ENCODE measurements at places on chromosomes 2 and 18.

DNA sequence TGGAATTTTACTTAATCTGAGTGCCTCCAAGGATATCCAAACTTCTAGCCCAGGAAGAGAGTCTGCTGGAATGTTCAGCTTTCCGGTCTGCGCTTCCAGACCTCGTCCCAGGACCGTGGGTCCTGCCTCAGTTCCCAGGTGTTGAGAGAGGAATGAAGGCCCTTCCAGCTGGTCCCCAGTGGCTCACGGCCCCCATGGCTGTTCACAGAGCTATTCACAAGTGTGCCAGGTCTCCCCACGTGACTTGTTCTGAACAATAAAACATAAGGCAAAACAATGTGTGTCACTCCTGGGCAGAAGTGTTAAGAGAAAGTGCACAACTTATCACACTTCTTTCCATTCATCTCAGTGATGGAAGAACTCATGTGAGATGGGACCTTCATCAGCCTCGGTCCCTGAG lies 20.1 kb upstream of the TEX51 start:
- DNase-seq = no peak

GRCh38 chr2:43724728-43725526 lies 48.7 kb upstream of the C1GALT1C1L start:
- DNase-seq = peak; percentile 14

DNA sequence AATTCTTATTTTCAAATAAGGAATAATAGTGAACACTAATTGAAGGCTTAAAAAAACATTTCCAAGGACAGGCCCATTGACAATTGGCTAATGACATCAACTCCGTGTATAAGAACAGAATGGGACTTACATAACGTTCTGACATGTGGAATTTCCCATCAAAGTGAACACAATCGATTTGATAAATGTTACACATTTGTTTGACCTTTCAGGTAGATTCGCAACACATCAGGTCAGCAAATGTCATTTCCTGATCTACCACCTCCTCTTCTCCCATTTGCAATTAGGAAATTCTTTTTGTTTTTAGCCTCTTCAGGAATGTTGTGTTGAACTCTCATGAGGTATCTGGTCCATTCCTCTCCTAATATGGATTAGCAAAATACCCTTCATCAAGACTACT lies 292.9 kb upstream of the SLC14A2 start:
- no peak for DNase-seq

- no peak for DNase-seq
These were observed 141.0 kb upstream of the MYT1L start for GRCh38 chr2:2472044-2472443.

DNA sequence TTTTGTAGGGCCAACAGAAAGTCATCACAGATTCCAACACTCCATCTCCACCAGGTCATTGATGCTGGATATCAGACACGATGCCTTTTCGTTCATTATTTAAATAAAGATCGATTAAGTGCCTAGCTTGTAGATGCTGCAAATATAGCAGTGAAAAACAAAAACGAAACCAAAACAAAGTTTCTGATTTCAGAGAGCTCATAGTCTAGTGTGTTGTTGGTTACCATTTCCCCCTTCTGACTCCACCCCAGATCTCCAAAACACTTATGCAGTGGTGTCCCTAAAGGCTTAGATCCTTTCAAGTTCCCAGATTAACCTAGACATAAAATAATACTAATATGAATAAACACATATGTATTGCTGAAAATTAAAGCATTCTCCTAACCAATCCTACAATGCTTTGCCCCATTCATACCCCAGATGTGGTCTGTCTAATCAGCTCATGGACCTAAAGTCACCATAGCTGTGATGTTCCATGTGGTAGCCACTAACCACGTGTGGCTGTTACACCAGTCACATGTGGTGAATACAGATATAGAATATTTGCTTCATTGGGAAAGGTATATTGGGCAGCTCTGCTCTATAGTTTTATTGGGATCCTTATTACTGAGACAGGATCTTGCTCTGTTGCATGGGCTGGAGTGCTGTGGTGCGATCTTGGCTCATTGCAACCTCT lies 787.2 kb downstream of the TDRD15 start:
- no peak for DNase-seq

GRCh38 chr2:230895536-230896345 lies 29.3 kb downstream of the GPR55 start:
- DNase-seq = no peak

DNA sequence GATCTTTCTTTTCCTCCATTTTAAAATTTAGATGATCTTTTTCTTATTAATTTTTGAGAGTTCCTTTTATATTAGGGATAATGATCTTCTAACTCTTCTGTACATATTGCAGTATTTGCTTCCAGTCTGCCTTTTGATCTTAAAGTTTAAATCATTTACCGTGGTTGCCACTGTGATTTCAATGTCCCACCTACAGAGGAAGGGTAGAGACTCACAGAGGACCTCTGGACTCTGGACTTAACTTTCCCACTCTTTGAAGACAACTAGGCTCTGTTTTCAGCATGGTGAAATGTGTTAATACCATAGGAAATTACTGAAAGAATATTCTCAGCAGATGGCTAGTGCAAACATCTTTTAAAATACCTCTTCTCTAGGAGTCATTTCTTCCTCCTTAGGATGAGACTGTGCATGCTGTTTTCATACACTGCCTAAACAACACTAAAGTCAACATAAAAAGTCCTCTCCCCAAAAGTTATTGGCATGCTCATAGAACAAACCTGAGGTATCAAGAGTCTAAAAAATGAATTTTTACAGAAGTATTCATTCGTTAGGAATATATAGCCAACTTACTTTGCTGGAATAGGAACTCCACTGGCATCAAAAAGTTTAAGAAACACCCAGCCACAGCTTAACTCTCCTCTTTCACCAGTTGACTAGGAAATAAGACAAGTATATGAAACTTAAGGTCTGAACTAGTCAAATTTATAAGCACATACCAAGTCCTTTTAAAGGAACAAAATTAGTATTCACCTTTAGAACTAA lies 30.7 kb upstream of the MALL start:
- DNase-seq = no peak

DNA sequence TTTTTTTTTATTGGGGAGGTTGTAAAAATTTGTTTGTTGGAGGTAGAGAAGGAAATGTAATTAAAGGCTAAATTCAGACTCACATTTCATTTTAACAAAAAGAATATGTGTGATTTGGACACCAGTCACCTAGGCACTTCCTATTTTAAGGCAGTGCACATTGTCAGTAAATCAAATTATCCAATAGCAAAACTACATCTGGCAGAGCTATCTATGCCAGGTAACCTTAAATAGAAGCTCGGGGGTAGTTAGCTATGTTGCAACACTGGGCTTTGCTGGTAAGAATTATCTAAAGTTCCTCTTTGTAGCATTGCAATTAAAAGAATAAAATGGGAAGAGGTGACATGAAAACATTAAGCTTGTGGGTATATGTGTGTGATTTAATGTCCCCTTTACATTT lies 1064.4 kb upstream of the ZEB2 start:
- no peak for DNase-seq

DNA sequence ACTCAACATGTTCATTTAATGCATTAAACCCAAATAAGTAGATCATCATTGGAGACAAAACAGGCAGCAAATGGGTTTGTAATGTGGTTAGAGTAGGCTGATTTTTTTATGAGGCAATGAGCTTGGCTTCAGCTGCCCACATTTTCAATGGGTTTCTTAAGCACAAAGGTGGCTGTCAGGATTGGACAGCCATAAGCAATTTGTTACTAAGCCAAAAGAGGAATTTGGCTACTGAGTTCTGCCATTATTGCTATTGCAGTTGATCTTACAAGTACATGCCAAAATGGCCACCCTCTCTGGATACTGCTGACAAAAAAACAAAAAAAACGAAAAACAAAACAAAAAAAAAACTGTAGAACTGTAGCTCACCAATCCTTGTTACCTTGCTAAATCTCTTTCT lies 1348.0 kb upstream of the PIK3C3 start:
- no peak for DNase-seq

DNA sequence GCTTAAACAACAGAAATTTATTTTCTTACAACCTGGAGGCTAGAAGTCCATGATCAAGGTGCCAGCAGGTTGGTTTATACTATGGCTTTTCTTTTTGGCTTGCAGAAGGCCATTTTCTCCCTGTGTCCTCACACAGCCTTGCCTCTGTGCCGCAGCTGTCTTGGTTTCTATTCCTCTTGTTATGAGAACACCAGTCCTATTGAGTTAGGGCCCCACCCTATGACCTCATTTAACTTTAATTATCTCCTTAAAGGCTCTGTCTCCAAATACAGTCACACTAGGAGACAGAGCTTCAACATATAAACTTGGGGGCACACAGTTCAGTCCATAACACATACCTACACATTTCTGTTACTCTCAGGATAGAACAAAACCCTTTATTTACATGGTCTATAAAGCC lies 17.3 kb upstream of the RHOB start:
- DNase-seq = no peak

DNA sequence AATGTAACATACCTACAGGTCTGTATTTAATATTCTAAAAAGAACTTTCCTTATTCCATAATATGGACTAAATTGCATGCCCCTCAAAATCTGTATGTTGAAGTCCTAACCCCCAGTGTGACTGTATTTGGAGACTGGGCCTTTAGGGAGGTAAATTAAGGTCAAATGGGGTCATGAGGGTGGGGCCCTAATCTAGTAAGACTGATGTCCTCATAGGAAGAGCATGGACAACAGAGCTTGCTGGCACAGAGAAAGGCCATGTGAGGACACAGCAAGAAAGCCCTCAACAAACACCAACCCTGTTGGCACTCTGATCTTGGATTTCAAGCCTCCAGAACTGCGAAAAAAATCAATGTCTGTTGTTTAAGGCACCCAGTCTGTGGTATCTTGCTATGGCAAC lies 18.6 kb downstream of the SF3B1 start:
- no peak for DNase-seq

All from fibroblast of pulmonary artery (primary cell).